ENCODE measurements at places on chromosomes 3 and 15. TPM values are rescaled to one million over a fixed set of nuclear protein-coding genes. Genes with fewer than 3 reads are reported as not detected.

Gene GOLGA8H
- 0.88 TPM for total RNA-seq

Gene DLG1
- total RNA-seq = 85.7 TPM

Gene GOLGA8N
- 16.7 TPM for total RNA-seq

Gene VPS33B
- 5.5 TPM for total RNA-seq

Gene HCN4
- total RNA-seq = 0.47 TPM

Gene SLC22A13
- total RNA-seq = 6.1 TPM

Gene TAGLN3
- 0.76 TPM for total RNA-seq

Gene EFCAB12
- 2.3 TPM for total RNA-seq

Gene DAZL
- total RNA-seq = not detected

Gene SLC28A2
- total RNA-seq = 0.23 TPM

Gene NTRK3
- total RNA-seq = 27.2 TPM

Gene TEX55
- not detected for total RNA-seq

Gene CYP8B1
- 0.35 TPM for total RNA-seq

Gene SEMA7A
- 6.2 TPM for total RNA-seq

Gene POLQ
- 3.8 TPM for total RNA-seq

Gene STX19
- total RNA-seq = not detected

Gene LSMEM2
- total RNA-seq = 3.2 TPM

Gene MYL3
- total RNA-seq = 23.5 TPM

Gene TTLL13
- total RNA-seq = 1.3 TPM

Gene COL6A5
- total RNA-seq = 0.06 TPM

Gene NPTN
- total RNA-seq = 154 TPM

Gene DLL4
- total RNA-seq = 28.3 TPM

Gene CIB2
- total RNA-seq = 14.0 TPM

Gene NMNAT3
- total RNA-seq = 19.6 TPM

Gene LMOD3
- 9.8 TPM for total RNA-seq

Gene HEG1
- total RNA-seq = 49.2 TPM

Gene TRPM1
- 0.41 TPM for total RNA-seq

Measured in metanephros (tissue), 2 donors.